ENCODE measurements at places on chromosomes 13 and 19.
A peak's percentile ranks its signal among the peaks of the same experiment; 100 is the strongest.

- DNase-seq = no peak
Observed at GRCh38 chr19:10566658-10567410, 1.0 kb upstream of the KRI1 start.

DNA sequence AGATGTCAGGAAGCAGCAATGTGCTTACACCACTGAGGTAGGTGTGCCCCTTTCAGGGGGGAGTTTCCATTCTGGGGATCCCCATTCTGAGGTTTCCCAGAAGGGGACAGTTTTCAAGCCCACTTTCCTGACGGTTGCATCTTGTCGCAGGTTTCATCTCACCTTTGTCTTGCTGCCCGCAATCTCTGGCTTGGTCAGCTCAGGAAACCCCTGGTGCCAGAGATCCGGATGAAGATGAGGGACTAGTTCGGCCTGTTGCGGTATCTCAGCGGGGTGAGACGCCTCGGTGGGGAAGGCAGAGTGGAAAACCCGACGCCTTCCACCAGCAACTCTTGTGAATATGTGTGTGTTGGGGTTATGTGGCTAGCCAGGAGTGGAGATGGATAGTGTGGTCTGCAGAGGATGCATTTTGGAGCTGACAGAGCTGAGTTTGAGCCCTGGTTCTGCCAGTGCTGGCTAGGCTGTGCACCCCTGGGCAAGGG lies 13.1 kb downstream of the TNFSF9 start:
- DNase-seq = no peak

GRCh38 chr13:46620471-46620870 lies 67.5 kb downstream of the LRCH1 start:
- no peak for DNase-seq

- DNase-seq = peak; percentile 87
Observed at GRCh38 chr19:2294687-2295335, 12.8 kb upstream of the PEAK3 start.

GRCh38 chr19:43467276-43467675 lies 1.9 kb upstream of the LYPD3 start:
- DNase-seq = no peak

DNA sequence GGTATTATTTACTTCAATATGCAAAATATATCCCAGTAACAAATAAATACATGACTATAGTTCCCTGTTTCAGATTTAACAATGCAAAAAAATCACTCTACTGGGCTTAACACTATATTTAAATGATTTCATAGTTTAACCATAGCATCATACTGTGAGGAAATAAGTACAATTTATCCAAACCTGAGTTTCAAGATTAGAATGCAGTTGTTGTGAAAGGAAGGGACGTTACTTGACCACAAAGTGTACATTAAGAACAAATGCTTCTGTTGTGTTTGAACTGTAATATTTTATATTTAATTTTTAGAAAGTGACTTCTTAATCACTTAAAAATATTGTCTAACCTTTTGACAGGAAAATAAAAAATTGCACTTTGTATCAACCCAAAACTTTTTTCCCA lies 1747.9 kb upstream of the SPRY2 start:
- no peak for DNase-seq

GRCh38 chr19:45047188-45047797 lies 8.4 kb downstream of the CLASRP start:
- no peak for DNase-seq

GRCh38 chr19:12364391-12365235 lies 870 bp downstream of the ZNF442 start:
- DNase-seq = peak; percentile 51

GRCh38 chr19:2604747-2605329 lies 97.7 kb downstream of the GNG7 start:
- DNase-seq = no peak

DNA sequence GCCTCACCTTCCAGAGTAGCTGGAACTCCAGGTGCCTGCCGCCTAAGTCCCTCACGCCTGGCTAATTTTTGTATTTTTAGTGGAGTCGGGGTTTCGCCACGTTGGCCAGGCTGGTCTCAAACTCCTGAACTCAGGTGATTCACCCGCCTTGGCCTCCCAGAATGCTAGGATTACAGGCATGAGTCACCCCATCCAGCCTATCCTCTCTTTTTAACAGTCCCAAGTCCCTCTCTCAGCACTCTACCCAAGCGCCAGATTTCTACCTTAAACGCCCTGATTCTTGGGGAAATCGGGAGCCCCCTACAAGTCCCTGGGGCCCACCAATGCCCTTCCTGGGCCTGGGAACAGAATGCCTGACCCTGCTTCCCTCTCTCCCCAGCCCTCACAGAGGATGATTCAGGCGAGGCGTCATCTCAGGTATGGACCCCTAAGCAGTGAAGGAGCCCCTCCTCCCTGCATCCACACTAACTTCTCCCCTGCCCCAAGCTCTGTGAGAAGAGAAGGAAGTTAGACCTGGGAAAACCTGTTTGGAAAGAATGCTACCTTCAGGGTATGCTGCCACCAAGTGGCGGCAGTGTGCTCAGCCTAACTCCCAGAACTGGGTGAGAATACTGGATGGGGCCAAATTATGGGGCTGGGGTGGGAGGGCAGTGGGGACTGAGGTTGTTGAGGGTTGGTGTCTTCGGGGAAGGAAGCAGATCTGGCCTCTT lies 20.8 kb upstream of the EBI3 start:
- peak; percentile 54 for DNase-seq

GRCh38 chr13:52848455-52849195 lies at the start of gene PCDH8:
PCDH8 (minus strand) TSS chr13:52848640; CDS start chr13:52848436, 204 bp downstream.
- no peak for DNase-seq

DNA sequence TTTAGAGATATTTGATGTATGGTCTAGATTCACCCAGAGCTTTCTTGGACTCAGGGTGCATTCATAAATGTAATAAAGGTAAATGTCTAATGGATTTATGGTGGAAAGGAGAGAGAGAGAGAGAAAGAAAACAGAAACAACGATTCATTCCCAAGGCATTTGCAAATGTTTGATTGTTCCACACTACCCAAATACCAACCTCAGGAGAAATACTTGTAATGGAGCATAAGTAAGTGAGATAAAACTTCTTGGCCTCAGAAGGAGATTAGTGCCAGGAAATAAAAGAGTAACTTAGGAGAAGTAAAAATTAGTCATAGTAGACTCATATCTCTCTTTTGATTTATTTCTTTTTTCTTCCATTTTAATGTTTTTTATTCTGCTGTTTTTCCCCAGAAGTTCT lies 40.6 kb upstream of the DGKH start:
- DNase-seq = peak; percentile 25

GRCh38 chr13:50712881-50713280 lies 130.6 kb downstream of the DLEU7 start:
- DNase-seq = no peak

- no peak for DNase-seq
Observed at GRCh38 chr13:45335397-45336024, 5.5 kb downstream of the TPT1 start.

DNA sequence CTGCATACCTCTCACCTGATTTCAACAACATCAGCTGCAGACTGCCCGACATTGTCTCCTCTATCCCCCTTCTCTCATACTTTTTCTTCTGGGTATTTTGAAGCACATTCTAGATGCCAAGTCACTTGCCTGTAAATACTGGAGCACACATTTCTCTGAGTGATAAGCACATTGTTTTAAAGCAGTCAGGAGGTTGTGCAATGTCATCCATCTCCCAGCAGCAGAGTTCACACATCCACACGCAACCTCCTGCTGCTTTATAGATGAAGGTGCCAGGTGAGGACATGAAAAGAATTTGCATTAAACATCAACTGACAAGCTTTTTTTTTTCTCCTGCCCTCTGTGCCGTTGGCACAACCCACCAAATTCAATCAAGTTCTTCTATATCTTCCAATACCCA lies 5.5 kb downstream of the UPK1A start:
- no peak for DNase-seq

- no peak for DNase-seq
Observed at GRCh38 chr19:1274852-1275259, 474 bp upstream of the FAM174C start.

DNA sequence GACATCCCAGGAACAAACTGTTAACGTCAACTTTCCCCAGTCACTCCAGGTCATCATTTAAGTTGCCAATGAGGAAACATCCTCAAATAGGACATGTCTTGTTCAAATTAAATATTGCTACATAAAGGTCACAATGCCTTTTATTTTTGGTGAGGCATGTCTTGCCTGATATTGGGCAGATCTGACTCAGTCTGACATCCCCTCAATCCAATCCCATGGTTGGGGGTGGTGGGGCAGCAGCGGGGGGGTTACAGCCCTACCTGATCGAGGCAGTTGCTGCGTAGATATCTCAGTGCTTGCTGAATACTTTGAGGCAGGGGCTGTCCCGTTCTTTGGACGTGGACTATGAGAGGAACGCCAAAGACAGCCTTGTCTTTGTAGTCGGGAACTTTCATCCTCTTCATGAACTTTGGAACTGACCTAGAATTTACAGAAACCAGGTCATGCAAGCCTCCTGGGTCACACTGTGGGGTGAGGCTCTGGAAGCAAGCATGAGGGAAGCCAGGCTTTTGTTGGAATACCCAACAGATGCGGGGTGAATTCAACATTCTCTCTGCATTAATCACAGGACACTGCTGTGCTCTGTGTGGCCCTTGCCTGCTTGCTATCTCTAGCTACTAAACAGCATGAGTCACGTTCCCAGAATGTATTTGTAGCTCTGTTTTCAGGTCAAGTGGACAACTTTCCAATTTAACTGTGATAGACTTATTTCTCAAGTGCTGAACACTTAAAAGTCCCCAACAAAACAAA lies 109.8 kb downstream of the KL start:
- peak; percentile 93 for DNase-seq

GRCh38 chr13:31476753-31477152 lies 262.6 kb upstream of the RXFP2 start:
- DNase-seq = no peak

DNA sequence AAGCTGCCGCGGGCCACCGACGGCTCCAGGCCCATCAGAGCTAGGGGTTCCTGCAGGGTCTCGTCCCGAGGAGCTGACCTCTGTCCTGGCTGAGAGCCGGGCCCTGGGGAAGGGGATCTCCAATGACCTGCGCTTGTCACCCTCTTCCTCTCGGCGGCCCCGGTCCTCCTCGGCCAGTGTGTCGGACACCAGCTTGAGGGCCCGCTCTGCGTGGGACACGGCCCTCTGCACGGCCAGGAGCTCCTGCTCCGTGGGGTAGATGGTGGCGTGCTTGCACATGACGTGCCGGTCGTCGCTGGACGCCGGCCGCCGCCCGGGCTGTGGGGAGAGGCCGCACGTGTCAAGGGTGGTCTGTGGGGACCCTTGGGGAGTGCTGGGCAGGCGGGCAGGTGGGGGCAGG lies 32.7 kb upstream of the MATK start:
- DNase-seq = no peak

DNA sequence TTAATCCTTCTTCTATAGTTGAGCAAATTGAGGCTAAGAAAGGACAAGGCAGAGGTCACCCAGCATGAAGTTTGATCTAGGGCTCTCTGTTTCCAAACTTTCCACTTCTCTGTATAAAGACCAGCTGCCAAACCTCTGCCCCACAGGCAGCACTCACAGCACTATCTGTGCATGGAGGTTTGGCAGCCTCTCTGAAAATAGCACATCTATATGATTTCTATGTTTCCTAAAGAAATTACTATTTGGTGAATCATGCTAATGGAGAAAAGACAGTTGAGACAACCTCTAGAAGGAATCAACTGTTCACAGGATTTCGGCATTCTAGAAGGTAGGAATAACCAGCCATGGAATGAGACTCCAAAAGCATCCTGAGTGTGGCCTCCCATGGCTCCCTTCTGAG lies 554.5 kb downstream of the IRS2 start:
- DNase-seq = no peak

- no peak for DNase-seq
Observed at GRCh38 chr19:39200803-39201115, 3.3 kb downstream of the SYCN start.

DNA sequence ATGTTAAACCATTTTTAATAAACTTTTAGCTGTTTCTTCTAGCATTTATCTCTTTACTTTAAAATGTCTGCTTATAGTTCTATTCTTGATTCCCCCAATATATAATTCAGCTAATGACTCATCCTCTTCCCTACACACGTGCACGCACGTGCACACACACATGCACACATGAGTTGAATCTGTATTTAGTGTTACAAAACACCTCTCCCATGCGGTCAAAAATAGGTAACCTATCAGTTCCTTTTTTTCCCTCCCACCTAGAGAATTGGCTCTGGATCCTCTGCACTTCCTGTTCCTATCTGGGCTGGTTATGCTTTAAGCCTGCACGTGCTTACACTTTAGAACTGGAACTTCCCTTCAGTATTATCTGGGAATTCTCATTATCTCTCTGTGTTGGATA lies 144.1 kb downstream of the PAN3 start:
- no peak for DNase-seq

GRCh38 chr19:4477034-4477801 lies 5.1 kb downstream of the HDGFL2 start:
- DNase-seq = no peak

DNA sequence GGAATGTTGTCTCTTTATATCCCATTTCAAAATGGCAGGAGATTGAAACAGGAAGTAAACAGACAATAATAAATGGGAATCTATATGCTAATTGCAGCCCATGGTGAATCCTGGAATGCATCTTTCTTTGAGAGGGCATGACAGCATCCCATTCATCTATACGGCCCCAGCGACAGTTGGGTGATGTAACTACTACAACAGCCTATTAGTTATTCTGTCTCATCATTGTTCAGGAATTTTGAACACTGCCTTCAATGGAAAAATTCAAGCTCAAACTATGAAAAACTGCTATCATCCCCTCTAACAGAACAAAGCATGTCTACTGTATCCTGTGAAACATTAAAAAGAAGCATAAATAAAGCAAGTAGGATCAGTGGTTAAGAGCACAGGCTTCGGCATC lies 262.1 kb downstream of the DCT start:
- peak; percentile 12 for DNase-seq

GRCh38 chr13:45473627-45474026 lies 8.9 kb downstream of the COG3 start:
- DNase-seq = no peak

DNA sequence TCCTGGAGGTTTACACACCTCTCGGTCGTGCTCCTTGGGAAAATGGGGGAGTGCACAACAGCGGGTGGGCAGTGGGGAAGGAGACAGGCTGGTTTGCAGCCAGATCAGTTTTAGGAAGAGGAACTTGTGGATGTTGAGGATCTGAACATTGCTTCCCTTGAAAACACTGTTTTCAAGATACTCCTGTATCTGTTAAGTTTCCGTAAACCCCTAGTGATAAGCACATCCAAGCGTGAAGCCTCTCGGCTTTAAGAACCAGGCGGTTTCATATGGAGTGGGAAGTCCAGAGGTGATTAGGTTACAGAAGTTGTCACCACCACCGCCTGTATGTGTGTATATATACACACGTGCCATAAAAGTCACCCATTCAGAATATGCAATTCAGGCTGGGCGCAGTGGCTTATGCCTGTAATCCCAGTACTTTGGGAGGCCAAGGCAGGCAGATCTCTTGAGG lies 47.4 kb downstream of the SIPA1L3 start:
- no peak for DNase-seq

- no peak for DNase-seq
Observed at GRCh38 chr13:23966691-23967615, 69.7 kb upstream of the C1QTNF9B start.

DNA sequence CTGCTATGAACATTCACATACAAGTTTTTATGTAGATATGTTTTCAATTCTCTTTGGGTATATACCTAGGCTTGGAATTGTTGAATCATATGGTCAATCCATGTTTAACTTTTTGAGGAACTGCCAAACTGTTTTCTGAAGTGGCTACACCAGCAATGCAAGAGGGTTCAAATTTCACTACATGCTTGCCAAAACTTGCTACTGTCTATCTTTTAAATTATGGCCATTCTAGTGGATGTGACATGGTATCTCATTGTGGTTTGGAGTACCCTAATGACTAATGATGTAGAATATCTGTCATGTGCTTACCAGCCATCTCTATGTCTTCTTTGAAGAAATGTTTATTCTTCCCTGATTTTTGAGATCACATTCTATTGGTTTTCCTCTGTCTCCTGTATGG lies 860.3 kb downstream of the DIAPH3 start:
- DNase-seq = no peak
